ENCODE measurements at places on chromosomes 7 and 10.

- peak; percentile 55 for DNase-seq
These were observed 110.1 kb upstream of the KLF6 start for GRCh38 chr10:3895045-3895631.

DNA sequence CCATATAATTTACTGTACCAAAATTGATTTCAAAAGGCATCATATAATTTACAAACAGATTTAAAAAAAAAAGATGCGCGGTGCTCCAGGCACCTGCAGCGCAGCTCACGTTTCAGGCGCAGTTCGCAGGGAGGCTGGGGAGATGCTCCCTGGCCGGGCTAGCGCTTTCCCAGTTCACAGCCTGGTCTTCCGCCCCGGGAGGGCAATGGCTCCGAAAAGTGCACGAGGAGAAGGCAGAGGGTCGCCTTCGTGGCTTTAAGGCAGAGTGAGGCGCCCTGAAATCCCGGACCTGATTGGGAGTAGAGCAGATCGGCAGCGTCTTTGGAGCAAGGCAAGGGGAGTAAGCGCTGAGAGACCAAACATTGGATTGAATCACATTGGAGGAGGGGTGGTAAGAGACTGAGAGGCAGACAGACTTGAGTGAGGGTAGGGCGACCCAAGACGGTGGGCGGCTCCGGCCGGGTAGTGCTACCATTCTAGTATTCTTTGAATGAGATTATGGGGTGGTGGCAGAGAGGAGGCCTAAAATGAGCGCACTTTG is 1.5 kb downstream of the NEUROG3 start:
- DNase-seq, result no peak

DNA sequence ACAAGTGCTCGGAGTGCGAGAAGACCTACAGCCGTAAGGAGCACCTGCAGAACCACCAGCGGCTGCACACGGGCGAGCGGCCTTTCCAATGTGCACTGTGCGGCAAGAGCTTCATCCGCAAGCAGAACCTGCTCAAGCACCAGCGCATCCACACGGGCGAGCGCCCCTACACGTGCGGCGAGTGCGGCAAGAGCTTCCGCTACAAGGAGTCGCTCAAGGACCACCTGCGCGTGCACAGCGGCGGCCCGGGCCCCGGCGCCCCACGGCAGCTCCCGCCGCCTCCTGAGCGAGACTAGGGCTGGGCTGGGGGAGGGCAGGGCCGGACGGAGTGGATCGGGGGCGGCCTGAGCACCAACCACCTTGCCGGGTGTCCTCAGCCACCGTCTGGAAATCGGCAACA is 15.1 kb upstream of the ZNF212 start:
- no peak for DNase-seq

- DNase-seq, result peak; percentile 71
These were observed 118.1 kb downstream of the INHBA start for GRCh38 chr7:41584746-41585145.

- DNase-seq, result no peak
These were observed at the start of gene SFXN2 for GRCh38 chr10:102714621-102715455. TSS of gene SFXN2 (plus strand) at chr10:102714636. CDS start at chr10:102726637, 12,001 bp downstream.

DNA sequence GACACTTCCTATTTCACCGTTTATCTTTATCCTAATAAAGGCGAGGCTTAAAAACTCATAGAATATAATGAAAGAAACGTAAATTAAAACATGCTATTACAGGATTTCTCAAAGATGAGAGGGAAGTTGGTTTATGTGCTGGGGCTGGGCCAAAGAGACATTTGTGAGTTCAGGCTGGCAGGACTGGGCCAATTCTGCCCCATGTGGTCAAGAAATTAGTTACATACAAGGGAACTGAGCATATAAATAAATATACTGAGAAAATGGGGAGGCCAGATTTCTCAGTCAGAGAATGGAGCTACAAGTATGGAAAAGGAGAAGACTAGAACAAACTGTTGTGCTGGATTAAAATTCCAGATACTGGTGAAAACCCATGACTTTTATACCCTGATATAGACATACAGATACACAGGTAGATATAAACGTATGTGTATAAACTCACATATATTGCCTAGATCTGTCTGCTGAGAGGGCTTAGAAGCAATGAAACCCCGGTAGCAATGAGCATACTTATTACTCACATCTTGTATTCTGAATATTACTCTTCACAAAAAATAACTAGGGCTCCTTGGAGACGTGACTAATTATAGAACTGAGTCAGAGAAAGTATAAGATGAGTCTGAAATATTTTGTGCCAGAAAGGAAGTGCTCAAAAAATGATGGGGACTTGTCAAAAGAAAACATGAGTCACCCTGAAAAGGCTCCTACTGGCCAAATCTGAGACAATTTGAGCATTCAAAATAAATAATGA is 155.7 kb upstream of the FGFR2 start:
- peak; percentile 92 for DNase-seq

- peak; percentile 70 for DNase-seq
These were observed 45.7 kb downstream of the LYZL2 start for GRCh38 chr10:30583778-30584415.

- no peak for DNase-seq
These were observed 354.5 kb downstream of the FGFR2 start for GRCh38 chr10:121243609-121244241.

- DNase-seq, result no peak
These were observed 19.4 kb upstream of the LYZL1 start for GRCh38 chr10:29269486-29269885.

GRCh38 chr10:77770081-77770867 is 132.7 kb upstream of the KCNMA1 start:
- DNase-seq, result no peak

DNA sequence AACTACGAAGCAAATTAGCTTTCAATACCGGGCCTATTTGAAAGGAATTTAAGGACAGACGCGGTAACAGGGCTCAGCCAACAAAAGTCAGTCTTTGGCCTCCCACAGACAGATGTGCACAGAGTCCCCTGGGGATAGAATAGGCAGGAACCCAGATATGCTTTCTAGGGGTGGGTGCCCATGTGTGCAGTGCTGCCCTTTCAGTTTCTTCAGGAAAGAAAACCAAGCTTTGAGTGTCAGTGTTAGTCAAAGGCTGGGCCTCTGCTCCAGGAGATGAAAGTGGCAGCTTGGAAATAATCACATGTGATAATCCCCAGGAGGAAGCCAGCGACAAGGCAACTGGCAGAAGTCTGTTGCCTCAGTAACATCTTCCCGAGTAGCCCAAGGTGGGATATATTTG is 43.8 kb upstream of the CSTF2T start:
- peak; percentile 48 for DNase-seq

DNA sequence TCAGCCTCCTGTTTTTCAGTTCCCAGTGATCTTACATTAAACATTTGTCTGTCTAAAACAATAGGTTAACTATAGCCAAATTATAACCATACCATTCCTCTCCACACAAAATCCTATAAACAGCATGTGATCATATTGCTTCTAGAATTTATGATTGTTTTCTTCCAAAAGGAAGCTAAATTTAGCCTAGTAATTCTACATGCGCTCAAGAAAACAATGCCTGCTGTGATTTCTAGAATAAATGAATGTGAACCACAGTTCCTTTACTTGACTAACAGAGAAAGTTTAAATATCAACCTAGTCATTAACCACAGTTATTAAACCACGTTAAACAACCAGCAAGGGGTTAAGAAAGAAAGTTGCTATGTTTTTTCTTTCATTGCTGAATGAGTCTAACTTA is 26.4 kb downstream of the MET start:
- no peak for DNase-seq

DNA sequence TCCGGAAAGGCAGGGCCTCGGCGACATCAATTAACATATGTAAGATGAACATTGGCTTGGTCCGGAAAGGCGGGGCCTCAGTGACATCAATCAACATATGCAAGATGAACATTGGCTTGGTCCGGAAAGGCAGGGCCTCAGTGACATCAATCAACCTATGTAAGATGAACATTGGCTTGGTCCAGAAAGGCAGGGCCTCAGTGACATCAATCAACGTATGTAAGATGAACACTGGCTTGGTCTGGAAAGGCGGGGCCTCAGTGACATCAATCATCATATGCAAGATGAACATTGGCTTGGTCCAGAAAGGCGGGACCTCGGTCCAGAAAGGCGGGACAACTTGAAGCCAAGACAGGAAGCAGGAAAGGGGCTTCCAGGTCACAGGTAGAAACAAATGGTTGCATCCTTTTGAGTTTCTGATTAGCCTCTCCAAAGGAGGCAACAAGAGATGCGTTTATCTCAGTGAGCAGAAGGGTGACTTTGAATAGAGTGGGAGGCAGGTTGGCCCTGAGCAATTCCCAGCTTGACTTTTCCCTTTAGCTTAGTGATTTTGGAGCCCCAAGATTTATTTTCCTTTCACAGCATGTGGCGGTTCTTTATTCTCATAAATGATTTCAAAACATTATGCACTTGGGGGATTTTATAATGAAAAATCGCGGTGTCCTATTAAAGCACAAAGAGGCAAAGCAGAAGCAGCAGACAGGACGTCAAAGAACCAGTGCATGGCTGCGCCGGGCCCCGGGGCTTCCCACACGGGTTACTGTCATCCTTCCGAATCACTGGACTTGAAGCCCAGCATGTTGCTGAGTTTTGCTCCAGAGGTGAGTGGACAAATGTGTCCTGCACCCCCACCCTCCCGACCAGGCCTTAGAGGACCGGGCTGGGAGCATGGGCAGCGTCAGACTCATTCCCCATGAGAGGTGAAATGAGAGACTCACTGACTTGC is 43.1 kb upstream of the EN2 start:
- no peak for DNase-seq

GRCh38 chr7:115987486-115987885 is 43.1 kb downstream of the TFEC start:
- DNase-seq, result no peak

DNA sequence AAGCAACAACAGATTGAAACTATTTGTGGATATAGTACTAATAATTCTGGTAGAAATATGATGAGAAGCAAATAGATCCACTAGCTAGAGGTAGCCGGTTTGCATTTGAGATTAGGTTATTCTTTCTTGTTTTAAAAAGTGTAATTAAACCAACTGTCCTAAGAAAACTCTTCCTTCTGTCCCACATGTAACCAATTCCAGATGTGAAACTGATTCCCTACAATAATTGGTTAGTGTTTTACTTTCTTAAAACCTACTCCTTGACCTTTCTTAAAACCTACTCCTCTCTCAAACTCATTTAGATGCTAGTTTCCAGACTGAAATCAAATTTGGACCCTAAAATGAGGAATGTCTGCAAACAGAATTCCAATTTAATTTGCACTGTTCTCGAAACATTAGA is 521.5 kb downstream of the SUGCT start:
- no peak for DNase-seq

GRCh38 chr7:43463401-43463980 is 119.4 kb upstream of the STK17A start:
- DNase-seq, result peak; percentile 67

GRCh38 chr7:106070567-106071254 is 41.4 kb downstream of the SYPL1 start:
- DNase-seq, result no peak

- peak; percentile 35 for DNase-seq
These were observed 13.8 kb downstream of the TCF7L2 start for GRCh38 chr10:112963835-112964234.

GRCh38 chr7:22658031-22658430 is 69.0 kb upstream of the IL6 start:
- peak; percentile 51 for DNase-seq

- peak; percentile 92 for DNase-seq
These were observed 3.6 kb downstream of the LRRC17 start for GRCh38 chr7:102916426-102916825.

DNA sequence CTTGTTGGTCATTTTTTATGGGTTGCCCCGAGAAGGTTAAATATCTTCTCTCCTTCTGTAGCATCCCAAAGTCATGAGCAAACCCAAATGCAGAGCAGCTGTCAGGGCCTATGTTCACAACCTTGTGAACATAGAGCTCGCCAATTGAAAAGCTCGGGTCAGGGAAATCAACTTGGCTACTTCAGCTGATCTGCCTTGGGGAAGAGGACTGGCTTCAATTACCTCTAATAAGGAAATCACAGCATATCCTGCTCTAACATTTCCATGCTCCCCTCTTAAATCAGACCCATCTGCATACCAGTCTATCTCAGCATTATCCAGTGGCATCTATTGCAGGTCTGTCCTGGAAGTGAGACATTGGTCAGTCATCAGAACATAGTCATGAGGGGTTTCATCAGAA is 105.6 kb downstream of the ANKRD26 start:
- DNase-seq, result peak; percentile 1

DNA sequence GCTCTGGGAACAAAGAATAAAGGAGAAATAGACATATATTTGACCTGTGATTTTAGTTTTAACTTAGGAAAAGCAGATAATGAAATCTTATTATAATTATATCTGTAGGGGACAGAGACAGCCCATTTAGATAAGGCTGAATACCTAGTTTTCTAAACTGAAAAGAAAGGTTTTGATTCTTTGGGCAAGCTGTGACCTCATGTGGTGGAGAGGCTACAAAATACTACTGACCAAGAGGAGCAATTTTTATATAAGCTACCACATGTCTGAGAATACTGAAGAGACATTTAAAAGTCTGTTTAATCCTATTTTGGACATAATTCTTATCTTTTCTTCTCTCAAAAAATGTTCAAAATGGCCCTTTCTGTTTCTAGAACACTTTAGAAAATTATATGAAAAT is 271.0 kb downstream of the MTERF1 start:
- DNase-seq, result peak; percentile 14

- DNase-seq, result no peak
These were observed 338.9 kb upstream of the KIAA1217 start for GRCh38 chr10:23869996-23870395.

DNA sequence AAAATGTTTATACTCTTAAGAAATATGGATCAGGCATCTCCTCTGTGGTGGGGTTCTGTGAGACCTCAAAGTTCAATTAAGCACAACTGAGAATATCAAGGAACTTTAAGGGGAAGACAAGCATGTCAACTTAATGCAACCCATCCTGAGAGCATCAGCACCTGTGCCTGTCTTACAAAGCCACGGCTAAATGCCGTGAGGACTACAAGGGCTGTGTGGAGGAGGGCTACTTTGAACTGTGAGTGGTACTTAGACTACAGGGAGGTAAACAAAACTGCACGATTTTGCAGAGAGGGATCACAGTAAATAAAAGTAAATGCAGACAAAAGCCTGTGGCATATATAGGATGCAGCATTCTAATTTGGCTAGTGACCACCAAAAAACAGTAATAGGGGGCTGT is 139.1 kb downstream of the ATE1 start:
- DNase-seq, result no peak

DNA sequence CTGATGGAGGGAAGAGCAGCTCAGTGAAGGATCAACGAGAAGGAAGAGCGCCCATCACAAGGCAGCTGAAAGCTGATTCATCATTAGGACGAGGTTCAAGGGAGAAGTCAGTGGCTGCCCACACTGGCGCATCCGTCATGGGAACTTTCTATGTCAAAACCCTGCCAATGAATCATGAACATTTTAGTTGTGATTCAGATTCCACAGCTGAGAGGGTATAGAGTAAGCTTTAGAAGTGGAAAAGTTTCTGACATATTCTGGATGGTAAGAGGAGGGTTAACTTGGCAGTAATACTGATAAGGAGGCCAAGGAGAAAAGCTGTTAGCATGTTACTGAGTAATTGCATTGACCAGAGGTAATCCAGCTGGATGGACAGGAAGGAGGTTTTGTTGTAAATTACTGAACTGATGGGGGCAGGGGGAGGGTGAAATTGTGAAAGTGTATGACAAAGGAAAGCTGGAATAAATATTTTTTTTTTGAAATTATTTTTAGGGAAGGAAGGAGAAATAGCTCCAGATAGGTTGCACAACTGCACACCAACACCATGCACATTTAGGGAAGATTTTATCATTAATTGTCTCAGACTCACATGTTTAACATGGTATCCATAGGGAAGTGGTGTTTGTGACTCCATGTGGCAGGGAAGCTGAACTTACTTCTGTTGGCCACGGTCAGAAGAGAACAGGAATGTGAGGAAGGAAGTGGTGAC is 78.3 kb upstream of the NRP1 start:
- DNase-seq, result peak; percentile 99

- no peak for DNase-seq
These were observed 7.9 kb upstream of the SLK start for GRCh38 chr10:103958996-103959395.

All from fibroblast of mammary gland (primary cell).